ENCODE measurements at places on chromosomes 13 and 19. TPM values are rescaled to one million over a fixed set of nuclear protein-coding genes. Genes with fewer than 3 reads are reported as not detected.

Gene SMIM24
- total RNA-seq, result not detected

Gene TTC9B
- total RNA-seq, result not detected

Gene SLC17A7
- total RNA-seq, result not detected

Gene ZNF491
- total RNA-seq, result 3.4 TPM

Gene RNASEH2B
- total RNA-seq, result 55.9 TPM

Gene CELF5
- total RNA-seq, result not detected

Gene PLVAP
- total RNA-seq, result 0.50 TPM

Measured in uterine smooth muscle cell (primary cell).